Activated effector memory CD4-positive, alpha-beta T cell treated with anti-CD3 and anti-CD28 coated beads, Interleukin-2, amount 50 U/mL, for 16 hours (primary cell): ENCODE measurements at places on chromosomes 13 and 19.

DNA sequence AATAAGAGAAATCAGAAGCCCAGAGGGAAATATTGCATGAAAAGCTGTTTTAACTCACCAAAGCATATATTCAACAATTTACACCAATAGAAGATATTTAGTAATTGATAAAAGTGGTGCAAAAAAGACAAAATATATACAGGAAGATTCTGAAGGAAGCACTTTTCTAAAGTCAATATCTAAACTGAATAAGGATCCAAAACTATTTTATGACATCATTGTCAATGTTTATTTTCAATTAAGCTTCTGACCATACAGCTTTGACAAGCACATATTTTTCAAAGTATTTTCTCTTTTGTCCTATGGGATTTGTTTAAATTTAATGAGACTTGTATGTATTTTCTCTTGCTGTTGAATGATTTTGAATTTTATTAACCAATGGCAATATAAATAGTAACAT lies 1716.1 kb downstream of the OLFM4 start:
- DNase-seq = no peak

GRCh38 chr13:27309401-27309958 lies 38.9 kb downstream of the RASL11A start:
- no peak for DNase-seq

- no peak for DNase-seq
Observed at GRCh38 chr19:36111200-36111539, 227 bp downstream of the OVOL3 start.

- DNase-seq = no peak
Observed at GRCh38 chr19:12983091-12983490, 12.2 kb upstream of the NFIX start.

- DNase-seq = no peak
Observed at GRCh38 chr13:41601718-41602445, 144.5 kb downstream of the RGCC start.

DNA sequence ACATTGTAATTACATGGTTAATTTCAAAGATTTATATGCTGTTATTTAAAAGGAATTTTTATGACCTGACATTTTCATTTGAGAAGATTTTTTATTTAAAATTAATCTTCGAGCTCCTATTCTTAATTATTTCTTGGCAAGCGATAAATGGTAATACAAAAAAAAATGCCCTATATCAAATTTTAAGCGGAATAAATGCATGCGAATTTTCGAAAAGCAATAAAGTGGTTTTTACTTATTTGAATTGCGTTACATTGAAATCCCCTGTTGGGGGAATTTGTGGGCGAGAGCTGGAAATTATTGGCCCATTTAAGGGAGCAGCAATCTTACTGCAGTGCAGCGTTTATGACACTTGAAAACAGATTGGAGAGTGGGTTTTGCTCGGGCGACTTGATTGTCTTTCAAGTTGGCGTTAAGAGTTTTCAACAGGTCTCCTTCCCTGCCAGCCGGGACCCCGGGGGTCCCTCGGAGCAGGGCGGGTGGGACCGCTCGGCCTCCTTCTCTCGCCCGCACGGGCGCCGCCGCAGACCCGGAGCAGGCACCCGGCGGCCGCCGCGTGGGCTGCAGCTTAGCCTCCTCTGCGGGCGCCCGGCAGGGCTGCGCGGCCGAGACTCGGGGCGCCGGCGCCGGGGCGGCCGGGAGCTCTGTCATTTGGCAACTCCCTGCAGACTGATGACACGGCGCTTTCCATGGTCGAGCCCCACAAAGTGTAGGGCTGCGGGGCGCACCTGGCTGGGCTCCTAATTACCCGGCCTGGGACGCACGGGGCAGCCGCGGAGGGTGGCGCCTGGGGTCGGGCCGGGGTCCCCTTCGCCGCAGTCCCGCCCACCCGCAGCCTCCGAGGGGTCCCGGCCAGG lies 255.1 kb upstream of the SOX21 start:
- DNase-seq = no peak

GRCh38 chr13:74230984-74231501 lies 96.8 kb upstream of the KLF12 start:
- no peak for DNase-seq

DNA sequence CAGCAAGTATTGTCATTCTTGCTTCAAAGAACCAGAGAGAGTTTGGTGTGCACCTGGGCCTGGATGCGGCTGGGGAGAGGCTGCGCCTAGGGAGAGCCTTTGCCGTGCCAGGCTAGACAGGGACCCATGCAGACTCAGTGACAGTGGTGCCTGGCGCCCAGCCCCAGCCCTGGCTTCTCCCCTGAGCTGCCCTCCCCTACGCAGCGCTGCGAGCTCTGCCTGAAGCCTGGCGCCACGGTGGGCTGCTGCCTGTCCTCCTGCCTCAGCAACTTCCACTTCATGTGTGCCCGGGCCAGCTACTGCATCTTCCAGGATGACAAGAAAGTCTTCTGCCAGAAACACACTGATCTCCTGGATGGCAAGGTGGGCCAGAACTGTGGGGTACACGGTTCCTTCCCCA lies 12.0 kb downstream of the KMT2B start:
- DNase-seq = no peak

- no peak for DNase-seq
Observed at GRCh38 chr13:97520061-97520460, 86.1 kb downstream of the RAP2A start.

- DNase-seq = no peak
Observed at GRCh38 chr19:39729594-39729993, 8.2 kb downstream of the CLC start.

DNA sequence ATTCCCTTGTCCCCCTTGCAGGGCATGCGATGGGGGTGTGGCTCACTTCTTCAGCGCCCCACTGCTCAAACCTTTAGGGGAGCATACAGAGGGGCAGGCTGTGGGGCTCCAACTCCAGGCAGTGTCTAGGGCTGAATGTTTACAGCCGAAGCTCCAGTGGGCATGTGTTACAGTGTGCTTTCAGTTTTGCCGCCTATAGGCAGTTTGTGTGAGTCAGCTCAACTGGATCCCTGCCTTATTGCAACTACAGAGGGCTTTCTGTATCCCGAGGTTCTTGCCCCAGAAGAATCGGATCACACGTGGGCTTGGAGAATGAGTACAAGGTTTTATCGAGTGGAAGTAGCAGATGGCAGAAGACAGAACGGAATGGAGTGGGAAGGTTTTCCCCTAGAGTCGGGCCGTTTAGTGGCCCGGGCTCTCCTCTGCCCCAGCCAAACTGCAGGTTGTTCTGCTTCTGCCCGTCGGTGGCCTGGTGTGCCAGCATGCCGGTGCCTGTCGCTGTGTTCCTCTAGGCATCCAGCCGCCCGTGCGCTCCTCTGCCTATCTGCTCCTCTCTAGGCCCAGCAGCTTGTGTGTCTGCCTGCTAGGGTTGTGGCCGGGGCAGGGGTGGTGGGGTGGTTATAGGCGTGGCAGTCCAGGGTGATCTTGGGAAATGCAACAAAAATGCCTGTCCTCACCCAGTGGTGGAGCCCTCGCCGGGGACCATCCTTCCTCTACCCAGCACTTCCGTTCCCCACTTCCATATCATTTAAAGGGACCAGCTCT lies 435.9 kb upstream of the SGCG start:
- DNase-seq = no peak

DNA sequence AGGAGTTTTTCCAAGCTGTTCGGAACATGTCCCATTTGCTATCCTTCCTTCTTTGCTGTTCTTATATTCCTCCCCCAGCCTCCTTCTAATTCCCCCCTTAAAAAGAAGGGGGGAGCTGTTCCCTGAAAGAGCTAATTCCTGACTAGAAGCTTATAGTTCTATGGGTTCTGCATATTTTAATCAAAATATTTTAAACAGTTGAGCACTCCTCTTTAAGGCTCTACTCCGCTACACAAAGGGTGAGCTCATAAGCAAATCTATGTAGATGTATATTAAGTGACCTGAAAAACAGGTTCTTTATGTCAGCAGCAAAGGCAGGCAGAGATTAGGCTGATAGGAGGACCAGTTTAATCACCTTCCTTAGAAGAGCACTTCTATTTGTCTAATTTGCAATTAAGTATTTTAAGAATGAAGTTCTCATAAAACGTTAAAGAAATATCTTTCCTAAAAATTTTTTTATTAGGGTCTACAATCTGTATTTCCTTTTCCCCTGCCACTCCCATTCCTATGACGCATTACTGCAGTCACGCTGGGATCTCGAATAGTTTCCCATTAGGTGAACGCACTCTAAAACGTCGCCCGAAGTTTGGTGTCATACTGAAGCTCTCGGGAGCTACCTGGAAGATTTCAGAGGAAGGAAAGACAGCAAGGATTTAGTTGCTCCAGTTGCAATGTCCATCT lies 5.2 kb downstream of the EFNB2 start:
- DNase-seq = no peak

GRCh38 chr19:46648961-46649960 lies 11.7 kb downstream of the DACT3 start:
- DNase-seq = no peak

- DNase-seq = no peak
Observed at GRCh38 chr19:10499550-10500246, 3.5 kb downstream of the KEAP1 start.

DNA sequence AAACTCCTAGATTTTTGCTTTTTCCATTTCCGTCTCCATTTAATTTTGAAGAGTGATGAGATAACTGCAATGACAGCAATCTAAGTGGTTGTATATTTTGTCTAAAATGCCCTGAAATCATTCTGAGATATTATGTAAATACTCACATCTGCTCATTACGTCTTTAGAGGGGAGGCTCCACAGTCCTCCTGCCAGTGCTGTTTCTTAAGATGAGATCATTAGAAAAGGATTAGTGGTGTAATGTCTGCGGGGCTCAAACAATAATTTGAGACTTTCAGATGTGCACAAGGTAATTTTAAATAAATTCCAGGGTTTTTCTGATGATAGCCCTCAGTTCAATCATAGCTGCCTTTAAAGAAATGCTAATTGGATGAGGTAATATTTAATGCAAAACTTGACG lies 437.9 kb downstream of the FOXO1 start:
- no peak for DNase-seq
